ENCODE measurements at places on chromosomes 16 and 17.

- no peak for DNase-seq
These were observed 11.0 kb downstream of the CAVIN1 start for GRCh38 chr17:42411905-42412679.

GRCh38 chr16:681746-682427 is 1.7 kb downstream of the STUB1 start:
- no peak for DNase-seq

DNA sequence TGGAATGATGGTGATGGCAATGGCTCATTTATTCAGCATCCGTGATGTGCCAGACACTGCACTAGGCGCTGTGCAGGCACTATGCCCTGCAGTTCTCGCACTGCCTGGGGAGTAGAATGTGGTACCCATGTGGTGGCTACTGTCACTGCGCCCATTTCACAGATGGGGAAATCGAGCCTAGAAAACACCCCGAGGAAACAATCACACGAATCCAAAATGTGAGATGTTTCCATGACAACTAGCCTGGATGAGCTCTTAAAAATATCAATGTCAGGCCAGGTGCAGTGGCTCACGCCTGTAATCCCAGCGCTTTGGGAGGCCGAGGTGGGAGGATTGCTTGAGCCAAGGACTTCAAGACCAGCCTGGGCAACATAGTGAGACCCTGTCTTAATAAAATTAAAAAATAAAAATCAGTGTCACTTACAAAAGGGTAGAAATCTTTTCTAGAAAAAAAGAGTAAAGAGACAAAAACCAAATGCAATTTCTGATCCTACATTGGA is 57.9 kb upstream of the TNRC6A start:
- DNase-seq, result no peak

GRCh38 chr17:16313139-16314090 is 39.9 kb downstream of the CENPV start:
- no peak for DNase-seq

- DNase-seq, result no peak
These were observed 62.9 kb upstream of the COX10 start for GRCh38 chr17:14006249-14006942.

- DNase-seq, result no peak
These were observed 26.4 kb upstream of the RPL38 start for GRCh38 chr17:74177018-74177450.

GRCh38 chr16:22739077-22739476 is 74.9 kb upstream of the HS3ST2 start:
- no peak for DNase-seq

- DNase-seq, result no peak
These were observed 296.3 kb downstream of the CPPED1 start for GRCh38 chr16:12507366-12507765.

- DNase-seq, result no peak
These were observed 49.1 kb upstream of the SLC25A19 start for GRCh38 chr17:75338335-75338734.

GRCh38 chr16:69217433-69217832 is 30.5 kb downstream of the SNTB2 start:
- DNase-seq, result no peak

- no peak for DNase-seq
These were observed 24.0 kb upstream of the RHBDL3 start for GRCh38 chr17:32241640-32242039.

DNA sequence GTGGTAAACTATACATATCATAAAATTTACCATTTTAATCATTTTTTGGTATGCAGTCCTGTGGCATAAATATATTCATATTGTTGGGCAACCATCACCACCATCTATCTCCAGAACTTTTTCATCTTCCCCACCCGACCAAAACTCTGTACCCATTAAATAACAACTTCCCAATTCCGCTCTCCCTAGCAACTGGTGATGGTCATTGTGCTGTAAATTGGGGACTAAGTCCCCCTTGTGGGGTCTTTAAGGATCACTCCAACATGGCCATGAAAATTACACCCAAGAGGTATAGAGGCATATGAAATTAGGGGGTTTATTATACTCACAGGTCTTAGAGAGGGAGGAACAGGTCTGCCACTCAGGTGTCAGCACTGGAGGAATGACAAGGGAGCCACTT is 57.4 kb upstream of the NKD1 start:
- DNase-seq, result no peak

DNA sequence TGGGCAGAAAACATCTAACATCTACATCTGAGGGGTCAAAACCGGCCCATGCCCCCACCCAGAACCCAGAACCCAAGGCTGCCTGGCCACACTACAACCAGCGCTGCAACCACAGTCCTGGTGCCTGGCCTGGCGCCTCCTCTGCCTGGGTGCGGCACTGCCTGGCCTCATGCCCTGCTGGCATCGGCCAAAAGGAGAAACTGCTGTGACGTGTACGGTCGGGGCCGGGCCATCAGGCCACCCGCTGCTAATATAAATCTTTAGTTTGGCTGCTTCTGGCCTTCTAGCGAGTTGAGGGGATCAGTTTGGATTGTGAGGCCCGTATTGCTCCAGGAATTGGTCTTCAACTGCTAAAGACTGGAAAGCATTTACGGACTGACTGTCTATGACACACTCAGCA is 22.8 kb downstream of the TMEM204 start:
- DNase-seq, result no peak
